ENCODE measurements at places on chromosomes 4 and X.

DNA sequence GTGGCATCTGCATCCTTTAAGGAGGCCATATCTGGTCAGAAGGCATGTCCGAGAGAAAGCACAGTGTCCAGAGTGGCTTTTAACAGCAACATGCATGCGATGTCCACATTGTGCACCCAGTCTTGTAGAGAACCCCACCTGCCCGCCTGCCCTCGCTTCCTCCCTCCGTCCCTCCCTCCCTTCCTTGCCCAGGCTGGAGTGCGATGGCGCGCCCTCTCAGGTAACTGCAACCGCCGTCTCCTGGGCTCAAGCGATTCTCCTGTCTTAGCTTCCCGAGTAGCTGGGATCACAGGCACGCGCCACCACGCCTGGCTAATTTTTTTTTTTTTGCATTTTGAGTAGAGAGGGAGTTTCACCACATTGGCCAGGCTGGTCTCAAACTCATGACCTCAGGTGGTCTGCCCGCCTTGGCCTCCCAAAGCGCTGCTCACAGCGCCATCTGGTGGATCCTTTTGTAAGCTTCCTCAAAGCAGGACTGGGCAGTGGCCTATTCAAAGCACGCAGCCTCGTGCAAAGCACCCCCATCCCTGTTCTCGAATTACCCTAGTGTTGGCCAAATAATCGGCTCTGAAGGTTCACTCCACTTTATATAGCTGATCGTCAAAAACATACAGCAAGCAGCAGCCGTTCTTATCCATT, 15.0 kb downstream of the BRCC3 start:
- DNase-seq = peak; percentile 29

DNA sequence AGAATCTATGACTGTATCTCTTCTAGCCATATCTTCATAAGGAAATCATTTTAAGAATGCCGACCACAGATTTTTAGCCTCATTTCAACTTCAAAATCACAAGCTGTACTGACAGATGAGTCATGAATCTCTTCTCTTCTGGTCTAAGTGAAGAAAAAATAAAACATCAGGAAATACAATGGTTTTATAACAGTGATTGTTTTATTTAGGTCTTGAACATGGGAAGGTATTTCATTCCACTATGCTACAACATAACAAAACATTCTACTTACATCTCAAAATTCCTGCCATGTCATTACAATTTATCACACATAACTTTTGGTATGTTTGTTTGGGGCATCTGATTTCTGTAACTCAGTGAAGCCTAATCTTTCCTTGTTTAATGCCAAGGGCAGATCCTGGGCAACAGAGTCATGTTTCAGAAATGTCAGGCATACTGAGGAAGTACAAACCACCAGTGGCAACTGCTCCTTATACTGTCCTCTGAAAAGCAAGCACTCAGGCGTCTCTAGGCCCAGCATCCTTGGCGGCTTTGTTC, 325.0 kb downstream of the PDHA2 start:
- no peak for DNase-seq

- DNase-seq = no peak
Measured at GRCh38 chr4:164977243-164978164, at the start of gene TRIM61. TRIM61 (minus strand) TSS chr4:164977657; CDS start chr4:164970002, 7,655 bp downstream.

- no peak for DNase-seq
Measured at GRCh38 chr4:26570596-26570995, 13.3 kb upstream of the TBC1D19 start.

GRCh38 chrX:122565952-122566351, 618.1 kb upstream of the GRIA3 start:
- DNase-seq = no peak

DNA sequence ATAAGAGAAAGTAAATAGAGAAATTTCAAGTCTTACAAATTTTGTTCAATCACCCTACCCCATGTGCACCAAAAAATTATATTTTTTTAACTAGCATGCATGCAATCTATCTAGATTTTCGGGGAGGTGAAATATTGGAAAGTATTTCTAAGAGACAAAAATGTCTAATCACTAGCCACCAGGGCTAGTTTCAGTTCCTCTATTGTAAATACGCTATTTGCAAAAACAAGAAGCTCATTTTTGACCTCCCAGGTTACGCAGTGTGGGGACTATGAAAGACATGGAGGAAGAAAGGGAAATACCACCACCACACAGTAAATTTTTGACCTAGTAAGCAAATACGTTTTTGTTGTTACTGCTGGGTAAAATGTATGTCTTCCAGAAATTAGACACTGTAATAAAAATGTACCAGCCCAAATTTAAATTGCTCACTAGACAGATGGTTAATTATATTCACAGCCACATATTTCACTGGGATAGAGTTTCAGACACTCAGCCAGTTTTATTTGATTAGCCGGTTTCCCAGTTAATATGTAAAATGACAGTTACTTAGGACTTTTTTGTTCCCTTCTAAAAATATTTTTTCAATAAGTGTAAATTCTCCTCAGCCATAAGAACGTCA, 2.2 kb downstream of the NEXMIF start:
- no peak for DNase-seq

DNA sequence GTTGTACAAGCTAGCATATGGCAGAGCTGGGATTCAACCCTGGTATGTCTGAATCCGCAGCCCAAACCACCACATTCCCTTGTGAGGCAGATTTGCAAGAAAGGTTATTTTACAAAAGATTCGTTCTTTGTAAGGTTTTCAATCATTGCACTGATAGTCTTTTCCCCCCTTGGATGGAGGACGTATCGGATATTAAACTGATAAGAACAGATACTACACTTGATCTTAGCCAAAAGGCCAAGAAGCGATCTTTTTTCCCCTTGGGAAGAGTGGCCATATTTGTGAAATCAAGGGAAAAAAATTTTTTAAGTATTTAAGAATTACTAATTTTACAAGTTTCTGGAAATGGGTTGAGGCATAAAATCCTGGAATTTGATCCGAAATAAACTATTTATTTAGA, 34.4 kb upstream of the MSMO1 start:
- DNase-seq = no peak

DNA sequence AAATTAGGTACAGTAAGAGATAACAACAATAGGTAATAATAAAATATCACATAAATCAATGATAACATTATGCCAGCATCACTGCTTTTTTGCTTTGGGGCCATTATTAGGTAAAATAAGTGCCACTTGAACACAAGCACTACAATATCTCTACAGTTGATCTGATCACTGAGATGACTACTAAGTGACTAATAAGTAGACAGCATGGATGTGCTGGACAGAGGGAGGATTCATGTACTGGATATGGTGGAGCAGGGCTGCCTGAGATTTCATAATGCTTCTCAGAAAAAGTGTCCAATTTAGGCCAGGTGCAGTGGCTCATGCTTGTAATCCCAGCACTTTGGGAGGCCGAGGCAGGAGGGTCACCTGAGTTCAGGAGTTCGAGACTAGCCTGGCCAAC, 137.8 kb upstream of the IL1RAPL2 start:
- no peak for DNase-seq

DNA sequence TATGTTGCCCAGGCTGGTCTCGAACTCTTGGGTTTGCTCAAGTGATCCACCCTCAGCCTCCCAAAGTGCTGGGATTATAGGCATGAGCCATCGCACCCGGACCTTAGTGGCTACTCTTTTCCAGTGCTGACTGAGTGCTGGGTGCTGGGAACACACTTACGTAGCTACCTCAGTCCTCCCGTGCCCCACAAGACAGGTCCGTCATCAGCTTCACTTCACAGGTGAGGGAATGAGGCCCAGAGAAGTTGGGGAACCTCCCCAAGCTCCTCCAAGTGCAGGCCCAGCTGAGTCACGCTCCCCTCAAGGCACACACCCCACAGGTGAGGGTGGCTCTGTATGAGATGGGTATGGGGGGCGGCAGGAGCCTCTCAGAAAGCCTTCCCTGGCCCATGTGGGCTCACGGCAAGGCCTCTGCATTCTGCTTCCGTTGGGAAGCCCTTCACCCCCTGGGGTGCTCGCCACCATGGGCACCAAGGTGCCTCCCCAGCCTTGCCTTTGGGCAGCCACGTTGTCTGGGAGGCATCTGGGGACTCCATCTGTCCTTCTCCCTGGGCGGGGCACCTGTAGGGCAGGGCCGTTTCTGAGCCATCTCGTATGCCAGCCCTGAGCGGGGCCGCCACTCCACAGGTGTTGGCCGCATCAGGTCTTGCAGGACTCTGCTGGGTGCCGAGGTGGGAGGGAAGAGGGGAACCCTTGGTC, 28.4 kb downstream of the NSG1 start:
- DNase-seq = no peak

DNA sequence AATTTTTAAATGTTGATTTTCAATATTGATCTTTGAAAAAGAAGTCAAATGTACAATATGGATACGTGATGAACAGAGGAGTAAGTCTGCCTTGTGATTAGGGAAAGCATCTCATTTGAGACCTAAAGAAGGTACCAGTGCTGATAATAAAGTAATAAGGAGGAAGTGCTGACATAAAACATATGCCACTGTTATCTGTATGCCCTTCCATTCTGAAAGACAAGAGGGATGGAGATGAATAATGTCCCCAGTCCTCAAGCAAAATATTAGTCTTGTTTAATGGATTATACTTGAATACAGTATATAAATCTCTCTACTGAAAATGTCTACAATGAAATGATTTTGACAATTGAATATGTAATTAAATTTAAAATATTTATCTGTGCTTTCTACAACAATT, 58.2 kb downstream of the CCSER1 start:
- DNase-seq = no peak

DNA sequence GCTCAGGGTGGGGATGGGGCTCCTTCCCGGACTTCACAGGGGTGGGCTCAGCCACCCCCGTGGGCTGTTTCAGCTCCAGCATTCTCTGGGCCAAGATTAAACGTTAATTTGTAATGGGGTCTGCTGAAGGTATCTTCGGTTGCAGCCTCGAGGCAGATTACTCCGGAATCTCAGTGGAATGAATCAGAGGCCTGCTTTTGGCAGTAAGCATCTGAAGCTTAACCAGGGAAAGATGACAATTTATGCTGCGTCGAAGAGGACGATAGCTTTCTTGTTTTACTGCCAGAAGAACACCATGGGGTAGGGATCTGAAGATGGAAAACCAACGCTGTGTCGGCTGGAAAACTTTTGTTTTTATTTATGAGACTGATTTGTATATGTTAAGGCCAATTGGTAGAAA, 129.2 kb upstream of the MSX1 start:
- no peak for DNase-seq

DNA sequence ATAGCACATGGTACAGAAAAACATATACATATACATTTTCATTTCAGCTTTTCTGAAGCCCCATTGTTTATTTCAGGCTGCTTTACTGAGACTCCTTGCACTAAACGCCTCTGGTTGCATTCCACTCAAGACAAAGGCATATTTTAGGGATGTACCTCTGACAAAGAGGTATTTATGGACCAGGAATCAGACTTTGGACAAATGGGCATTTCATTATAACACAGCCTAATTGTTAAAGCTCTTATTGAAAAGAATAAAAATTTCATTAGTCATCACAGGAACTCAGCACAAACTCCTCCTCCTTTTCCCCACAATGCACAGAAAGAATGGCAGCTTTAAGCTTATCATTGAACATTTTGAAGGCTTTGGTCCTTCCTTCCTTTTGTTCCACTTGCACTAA, 62.9 kb upstream of the UGT8 start:
- DNase-seq = no peak

Measured in T-helper 9 cell (primary cell).